ENCODE measurements at places on chromosomes 3 and 15.

DNA sequence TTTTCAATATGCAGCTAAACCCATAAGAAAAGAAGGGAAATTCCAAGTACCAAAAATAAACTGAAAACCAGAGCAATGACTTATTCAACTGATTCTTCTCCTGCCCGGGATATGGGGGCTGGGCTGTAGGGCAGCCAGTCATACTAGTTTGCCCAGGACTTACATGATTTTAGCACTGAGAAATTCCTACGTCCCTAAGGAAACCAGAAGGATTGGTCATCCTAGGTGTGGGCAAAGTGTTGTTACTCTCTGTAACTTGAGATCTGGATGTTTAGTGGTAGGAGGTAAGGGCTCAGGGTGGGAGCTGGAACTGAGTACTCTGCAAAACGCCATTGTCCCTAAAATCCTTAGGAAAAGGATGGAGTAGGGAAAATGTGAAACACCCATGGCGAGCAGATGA, 1.2 kb upstream of the DAZL start:
- DNase-seq: no peak

DNA sequence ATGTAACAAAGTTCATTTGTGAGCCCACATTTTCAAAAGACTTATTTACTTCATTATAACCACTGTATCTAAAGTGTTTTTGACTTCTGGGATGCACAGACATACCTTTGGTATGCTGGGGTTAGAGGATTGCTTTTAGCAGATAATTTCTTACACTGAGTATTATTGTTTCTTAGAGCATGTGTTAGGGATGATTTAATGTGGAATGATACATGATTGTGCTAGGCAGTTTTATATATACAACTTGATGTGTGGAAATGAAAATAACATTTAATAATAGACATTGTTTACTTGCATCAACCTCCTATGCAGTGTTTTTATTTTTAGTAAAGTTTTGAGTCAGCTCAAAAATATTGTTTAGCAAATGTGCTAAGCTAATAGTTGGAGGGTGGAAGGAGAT, 3.4 kb downstream of the KIF23 start:
- DNase-seq: no peak

GRCh38 chr3:23537101-23537551, 268.6 kb upstream of the UBE2E1 start:
- no peak for DNase-seq

- DNase-seq: no peak
Observed at GRCh38 chr3:123667784-123668183, 82.9 kb upstream of the HACD2 start.

DNA sequence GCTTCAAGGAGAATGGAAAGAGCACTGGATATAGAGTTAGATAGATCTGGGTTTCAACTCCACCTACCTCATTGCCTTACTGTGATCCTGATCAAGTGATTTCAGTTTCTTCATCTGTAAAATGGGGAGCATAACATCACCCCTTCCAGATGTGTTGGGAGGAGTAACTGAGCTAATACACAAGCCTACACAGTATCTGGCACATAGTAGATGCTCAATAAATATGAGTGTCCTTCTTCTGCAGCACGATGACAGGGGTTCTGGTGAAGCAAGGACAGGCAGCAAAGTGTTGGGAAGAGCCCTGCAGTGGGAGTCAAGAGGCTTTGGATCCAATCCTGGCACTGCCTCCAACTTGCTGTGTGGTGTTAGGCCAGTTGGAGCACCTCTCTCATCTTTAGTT, 270.0 kb downstream of the UACA start:
- DNase-seq: no peak

DNA sequence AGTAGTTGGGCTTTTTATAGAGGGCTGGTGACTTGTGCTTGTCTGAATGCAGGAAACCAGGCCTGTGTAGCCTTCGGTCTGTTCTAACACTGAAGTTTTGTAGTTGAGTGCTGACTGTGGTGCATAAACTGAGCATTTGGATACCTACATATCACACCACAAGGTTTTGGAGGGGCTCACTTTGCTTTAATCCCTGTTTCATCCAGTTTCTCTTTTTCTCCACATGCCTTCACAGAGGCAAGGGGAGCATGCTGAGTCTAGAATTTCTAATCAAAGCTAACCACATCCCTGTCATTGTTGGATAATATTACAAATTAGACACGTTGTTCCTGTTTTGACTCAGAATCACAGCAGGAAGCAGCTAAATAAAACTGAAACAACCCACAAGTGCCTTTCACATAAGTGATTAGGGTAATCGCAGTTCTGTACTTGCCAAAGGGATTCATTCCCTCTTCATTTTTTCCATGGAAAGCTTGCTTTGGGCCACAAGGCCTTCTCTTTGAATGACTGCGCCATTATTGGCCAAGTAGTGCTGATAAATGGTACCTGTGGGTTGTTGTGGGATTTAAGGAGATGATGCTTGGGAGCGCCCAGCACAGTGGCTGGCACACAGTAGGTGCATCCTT, 48.9 kb downstream of the TGFBR2 start:
- no peak for DNase-seq

DNA sequence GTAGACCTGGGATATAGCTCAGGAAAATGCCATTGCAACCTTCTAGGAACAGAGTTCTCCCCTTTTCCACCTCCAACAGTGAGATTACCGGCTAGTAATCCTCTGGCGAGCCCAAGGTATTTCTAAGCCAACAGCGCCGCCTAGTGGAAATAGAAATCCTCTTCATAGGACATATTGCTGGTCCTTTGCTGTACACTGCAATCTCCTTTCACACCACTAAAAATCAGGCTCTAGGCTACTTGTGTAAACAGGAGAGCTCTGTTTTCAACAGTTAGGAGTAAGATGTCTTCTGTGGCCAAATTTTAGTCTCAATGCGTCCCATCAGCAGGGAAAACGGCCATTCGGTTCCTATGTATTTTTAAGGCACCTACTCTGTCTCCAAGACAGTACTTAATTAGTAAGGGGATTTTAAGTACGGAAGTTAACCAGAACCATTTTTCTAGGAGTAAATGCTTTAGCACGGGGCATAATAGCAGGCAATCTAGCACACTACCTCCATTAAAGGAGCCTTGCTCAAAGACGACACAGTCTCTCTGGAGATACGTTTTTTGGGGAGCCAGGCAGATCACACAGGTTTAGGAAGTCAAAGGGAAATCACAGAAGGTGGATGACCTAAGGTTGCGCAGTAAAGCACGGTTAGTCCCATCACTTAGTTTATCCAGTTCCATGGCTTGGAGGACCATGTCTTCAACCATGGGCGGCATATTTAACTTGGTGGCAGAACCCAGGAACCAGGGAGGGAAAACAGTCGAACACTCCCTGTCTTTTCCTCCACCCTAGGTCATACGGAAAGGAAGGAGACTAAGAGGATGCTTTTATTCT, 43.8 kb downstream of the NCEH1 start:
- DNase-seq: peak; percentile 47

GRCh38 chr15:57387564-57388076, 11.3 kb downstream of the CGNL1 start:
- DNase-seq: no peak

DNA sequence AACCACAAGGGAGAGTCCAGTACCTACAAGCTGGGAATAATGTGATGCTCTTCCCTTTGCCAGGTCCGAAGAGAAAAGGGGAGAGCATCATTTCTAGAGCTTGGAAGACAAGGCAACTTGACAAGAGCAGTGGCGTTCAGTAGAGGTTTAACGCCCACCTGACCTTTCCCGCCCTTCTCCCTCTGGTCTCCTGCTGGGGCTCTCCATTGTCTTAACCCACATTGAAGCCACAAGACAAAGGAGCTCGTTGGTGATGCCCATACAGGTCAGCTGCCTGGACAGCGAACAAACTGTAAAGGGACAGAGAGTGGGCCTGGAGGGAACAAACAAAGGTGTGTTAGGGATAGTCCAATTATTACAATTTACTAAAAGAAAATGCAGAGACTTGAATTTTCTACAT, 13.1 kb upstream of the DUT start:
- no peak for DNase-seq

GRCh38 chr15:63677778-63678177, 80.6 kb downstream of the FBXL22 start:
- no peak for DNase-seq

DNA sequence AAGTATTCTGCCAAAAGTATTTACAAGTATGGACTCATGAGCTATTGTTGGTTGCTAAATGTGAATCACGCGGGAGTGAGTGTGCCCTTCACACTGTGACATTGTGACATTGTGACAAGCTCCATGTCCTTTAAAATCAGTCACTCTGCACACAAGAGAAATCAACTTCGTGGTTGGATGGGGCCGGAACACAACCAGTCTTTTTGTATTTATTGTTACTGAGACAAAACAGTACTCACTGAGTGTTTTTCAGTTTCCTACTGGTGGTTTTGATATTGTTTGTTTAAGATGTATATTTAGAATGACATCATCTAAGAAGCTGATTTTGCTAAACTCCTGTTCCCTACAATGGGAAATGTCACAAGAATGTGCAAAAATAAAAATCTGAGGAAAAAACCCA, 30.3 kb downstream of the SYNM start:
- no peak for DNase-seq

GRCh38 chr15:26773067-26773877, 406 bp upstream of the GABRB3 start:
- DNase-seq: no peak

DNA sequence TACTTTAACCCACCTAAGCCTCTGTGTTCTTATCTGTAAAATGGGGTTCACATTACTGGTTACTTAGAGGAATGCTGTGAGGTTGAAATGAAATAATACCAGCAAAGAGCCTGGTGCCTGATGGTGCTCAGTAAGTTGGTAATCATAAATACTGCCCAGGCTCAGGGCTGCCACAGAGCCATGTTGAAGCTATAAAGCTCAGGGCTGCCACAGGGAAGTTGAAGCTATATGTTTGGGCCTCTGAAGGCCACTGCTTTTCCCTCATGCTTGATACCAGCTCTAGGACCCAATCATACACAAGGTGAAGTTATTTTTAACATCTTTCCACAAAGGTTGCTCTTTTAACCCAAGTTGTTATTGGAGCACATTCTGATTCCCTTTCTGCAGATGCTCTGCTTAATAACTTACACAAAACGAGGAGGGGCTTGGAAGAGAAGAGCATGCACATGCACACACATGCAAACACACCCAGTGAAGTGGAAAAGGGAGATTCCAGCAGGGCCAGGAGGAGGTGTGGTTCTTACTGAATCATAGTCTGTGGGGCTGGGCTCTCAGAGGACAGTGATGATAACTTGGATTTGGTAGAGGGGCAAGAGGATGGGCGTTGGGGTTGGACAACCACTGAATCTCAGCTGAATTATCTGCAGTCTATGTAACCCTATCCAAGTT, 17.4 kb downstream of the PARP14 start:
- no peak for DNase-seq

DNA sequence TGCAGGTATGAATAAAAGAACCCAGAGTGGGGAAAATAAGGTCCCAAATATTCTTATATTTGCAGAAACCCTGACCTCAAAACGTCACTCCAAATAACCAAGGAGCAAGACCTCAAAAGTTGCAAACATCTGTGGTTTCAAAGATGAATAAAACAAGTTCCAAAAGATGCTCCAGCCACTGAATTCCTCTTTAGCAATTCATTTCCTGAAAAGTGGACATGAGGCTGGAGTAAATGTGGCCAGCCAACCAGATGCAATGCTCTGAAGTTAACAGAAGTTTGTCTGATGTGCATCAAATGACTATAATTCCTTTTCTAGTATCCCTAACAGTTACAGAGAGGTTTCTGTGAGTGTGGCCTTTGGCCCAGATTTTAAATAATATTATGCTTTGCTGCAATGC, 71.2 kb upstream of the WNT5A start:
- DNase-seq: no peak

- DNase-seq: no peak
Observed at GRCh38 chr3:149042789-149043386, 43.4 kb downstream of the HLTF start.

DNA sequence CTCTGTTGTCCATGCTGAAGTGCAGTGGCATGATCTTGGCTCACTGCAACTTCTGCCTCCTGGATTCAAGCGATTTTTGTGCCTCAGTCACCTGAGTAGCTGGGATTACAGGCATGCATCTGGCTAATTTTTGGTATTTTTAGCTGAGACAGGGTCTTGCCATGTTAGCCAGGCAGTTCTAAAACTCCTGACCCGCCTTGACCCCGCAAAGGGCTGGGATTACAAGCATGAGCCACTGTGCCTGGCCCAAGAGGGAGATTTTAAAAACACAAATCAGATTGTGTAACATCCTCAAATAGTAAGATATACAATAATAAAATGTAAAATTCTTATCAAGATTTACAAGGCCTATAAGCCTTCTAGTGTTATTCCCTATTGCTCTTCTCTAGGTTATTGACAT, 62.5 kb upstream of the PHLDB2 start:
- DNase-seq: no peak

DNA sequence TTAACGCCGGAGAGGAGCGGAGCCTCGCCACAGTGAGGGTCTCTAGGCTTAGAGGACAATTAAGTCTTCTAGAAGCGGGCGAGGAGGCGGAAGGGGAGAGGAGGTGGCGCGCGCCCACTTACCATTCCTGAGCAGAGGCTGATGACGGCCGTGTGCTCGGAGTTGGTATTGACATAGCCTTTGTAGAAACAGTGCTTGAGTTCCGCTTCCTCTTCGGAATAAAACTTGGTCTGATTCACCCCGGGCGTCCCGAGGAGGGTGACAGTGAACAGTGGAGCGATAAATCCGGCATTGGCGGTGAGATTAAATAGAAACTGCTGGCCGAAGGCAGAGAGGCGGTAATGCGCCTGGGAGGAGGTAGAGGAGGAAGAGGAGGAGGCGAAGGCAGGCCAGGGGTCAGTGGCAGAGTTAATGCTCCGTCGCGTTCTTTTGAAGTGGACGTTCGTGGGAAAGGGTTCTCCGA, 1.3 kb downstream of the ADAMTS9 start:
- no peak for DNase-seq

- DNase-seq: no peak
Observed at GRCh38 chr3:114331007-114331406, 37.2 kb downstream of the TIGIT start.

DNA sequence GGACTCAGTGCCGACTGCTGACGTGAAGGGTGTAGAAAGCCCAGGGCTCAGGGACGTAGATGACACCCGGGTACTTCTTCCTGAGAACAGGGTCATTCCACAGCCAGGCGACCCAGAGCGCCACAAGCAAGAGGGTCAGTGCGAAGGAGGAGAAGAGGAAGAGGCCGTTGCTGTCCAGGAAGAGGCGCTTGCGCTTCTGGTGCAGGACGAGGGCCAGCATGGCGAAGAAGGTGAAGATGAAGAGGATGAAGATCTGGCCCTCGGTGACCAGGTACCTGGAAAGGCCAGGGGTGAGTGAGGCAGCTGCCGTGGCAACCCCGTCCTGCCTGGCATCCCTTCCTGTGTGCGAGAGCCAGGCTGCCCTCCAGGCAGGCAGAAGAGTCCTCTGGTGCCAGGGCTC, 3.0 kb upstream of the CALML4 start:
- no peak for DNase-seq

DNA sequence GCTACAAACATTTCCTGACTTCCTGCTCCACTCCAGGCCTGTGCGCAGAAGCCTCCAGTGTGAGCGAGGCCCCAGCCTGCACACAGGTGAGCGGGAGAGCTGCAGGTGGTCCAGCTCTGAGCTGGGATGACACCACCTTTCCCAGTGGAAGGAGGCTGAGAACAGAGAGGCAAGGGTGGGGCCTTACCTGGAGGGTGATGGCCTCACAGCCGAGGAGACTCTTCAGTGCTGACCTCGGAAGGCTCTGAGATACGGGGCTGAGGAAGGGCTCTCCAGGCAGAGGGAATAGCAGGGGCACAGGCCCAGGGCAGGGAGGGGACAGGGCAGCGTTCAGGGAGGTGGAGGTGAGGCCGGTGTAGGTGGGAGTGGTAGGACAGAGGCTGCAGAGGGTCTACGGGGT, 70.8 kb downstream of the EFCAB12 start:
- no peak for DNase-seq

- no peak for DNase-seq
Observed at GRCh38 chr15:95940431-95940985, 390.0 kb upstream of the NR2F2 start.

- DNase-seq: no peak
Observed at GRCh38 chr3:151620071-151620470, 113.7 kb upstream of the AADACL2 start.

Data from stimulated activated CD8-positive, alpha-beta memory T cell treated with anti-CD3 and anti-CD28 coated beads, Interleukin-2, amount 100 ng/mL, for 1 hour (primary cell).